Panc1 (cell line): ENCODE measurements at places on chromosomes 6 and 20. TPM values are rescaled to one million over a fixed set of nuclear protein-coding genes. Genes with fewer than 3 reads are reported as not detected.

DNA sequence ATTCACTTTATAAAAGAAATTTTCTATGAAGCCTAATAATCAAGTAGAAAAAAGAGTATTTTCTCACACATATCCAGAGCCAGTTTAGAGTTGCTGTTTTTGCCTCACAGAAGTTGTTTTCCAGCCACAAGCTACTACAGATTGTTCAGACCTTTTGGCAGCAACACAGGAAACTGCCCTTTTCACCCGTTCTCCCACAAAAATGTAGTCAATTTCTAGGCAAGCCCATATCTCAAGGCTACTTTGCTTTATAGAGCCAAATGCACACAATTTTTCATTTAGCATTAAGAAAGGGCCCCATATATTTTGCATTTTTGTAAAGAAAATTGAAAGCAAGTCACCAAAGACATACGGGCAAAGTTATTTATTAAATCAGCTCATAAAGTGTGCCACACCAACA, 49.5 kb downstream of the EPB41L2 start:
- no peak overlapping the region for H3K4me3 ChIP-seq
- DNase-seq = no peak
- H3K4me1 ChIP-seq = peaks cover 45% of the 10 kb centered on the region
- no peaks in the 10 kb centered on the region for H3K27me3 ChIP-seq
- peak overlapping the region; percentile 49 for H3K27ac ChIP-seq
- no peaks in the 10 kb centered on the region for H3K36me3 ChIP-seq

DNA sequence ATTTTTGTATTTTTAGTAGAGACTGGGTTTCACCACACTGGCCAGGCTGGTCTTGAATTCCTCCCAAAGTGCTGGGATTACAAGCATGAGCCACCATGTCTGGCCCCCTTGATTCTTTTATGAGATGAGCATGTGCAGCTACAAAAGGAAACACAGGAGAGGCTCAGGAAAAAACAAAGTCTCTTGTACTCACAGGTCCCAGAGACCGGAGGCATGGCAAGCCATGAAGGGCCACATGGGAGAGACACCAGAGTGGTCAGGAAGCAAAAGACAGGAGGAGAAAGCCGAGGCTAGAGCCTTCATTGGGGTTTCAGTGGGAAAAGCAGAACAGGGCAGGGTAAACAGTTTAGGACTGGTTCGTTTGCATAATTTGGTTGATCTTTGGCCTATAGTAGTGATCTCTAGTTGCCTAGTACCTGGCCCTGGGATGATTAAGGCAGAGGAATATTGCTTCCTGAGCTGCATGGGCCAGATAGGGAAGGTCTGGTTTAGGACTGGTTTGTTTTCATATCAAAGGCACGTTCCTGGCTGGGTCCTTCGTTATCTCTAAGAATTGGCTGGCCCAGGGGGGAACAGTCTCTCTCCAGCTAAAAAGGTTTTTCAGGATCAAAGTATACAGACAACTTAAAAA, 48.2 kb upstream of the PRND start:
- no peak for DNase-seq
- H3K27me3 ChIP-seq = peaks cover 4% of the 10 kb centered on the region; the same call in 1 of the 2 replicates
- H3K4me3 ChIP-seq = no peak overlapping the region
- H3K4me1 ChIP-seq = no peaks in the 10 kb centered on the region

The EYA2 gene
- 1.9 TPM for total RNA-seq

The DNAH8 gene
- total RNA-seq = not detected
